ENCODE measurements at places on chromosomes 2 and 18.

GRCh38 chr18:79741362-79741700, 56.4 kb upstream of the KCNG2 start:
- no peak for DNase-seq

- no peak for DNase-seq
Observed at GRCh38 chr2:160574468-160575140, 81.0 kb upstream of the RBMS1 start.

DNA sequence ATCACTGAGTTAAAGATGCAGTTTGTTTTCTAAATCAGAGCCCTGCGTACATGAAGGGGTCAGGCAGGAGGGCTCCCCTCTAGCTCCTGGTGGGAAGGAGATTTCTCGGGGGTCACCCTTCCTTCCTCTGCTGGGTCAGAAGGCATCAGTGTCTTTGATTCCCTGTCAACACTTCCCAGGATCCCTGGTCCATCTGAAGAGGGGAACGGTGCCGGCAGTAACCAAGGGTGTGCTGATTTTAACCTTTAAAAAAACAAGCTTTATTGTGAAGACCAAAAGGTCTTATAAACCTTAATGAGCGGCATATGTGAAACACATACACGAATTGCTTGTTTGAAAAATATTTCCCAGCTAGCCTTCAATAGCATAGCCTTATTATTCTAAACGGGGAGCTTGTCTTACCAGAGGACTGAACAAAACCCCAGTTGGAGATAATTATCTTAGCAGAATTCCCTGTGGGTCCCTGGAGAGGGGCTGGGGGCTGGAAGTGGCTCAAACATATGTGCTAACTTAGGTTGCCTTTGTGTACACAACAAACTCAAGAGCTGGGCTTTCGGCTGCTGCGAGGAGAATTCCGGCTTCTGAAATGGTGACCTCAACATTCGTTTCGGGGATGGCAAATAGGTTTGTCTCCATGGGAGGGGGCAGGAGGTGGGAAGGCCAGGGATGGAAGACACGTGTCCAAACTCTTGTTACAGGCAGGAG, 114.9 kb upstream of the MYCN start:
- DNase-seq: no peak

DNA sequence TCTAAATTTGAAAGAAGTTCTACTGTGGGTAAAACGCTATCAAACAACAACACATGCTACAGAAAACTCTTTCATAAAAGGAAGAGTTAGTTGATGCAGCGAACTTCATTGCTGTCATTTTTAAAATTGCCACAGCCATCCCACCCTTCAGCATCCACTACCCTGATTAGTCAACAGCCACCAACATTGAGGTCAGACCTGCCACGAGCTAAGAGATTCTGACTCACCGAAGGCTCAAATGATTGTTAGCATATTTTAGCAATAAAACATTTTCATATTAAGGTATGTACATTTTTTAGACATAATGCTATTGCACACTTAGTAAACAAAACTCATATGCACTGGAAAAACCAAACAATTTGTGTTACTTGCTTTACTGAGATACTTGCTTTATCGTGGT, 347.1 kb downstream of the CLIP4 start:
- DNase-seq: no peak

DNA sequence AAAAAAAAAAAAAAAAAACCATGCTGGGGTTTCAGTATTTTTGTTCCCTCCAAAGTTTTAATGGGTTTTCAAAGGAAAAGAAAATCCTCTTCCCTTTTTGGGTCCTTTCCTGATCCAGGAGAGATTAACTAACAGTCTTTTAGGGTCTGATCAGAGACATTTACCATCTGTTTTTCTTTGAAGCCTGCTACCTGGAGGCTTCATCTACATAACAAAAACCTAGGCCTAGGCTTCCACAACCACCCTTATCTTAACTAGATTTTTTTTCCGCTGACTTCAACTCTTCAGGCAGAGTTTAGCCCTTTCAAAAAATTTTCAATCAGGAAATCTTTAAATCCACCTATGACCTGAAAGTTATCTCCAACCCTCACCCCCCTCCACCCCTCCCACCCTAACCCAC, 154.7 kb downstream of the MBD2 start:
- DNase-seq: no peak

DNA sequence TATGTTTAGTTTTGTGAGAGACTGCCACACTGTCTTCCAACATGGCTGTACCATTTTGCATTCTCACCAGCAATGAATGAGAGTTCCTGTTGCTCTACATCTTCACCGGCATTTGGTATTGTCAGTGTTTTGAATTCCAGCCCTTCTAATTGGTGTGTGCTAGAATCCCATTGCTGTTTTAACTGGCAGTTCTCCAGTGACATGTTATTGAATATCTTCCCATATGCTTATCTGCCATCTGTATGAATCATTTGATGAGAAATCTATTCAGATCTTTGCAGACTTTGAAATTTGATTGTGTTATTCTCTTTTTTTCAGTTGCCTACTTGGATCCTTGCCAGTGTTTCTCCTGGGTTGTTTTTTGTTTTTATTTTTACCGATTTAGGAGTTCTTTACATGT, 99.0 kb downstream of the SNTG2 start:
- no peak for DNase-seq

GRCh38 chr2:144950899-144951560, 431.1 kb upstream of the ZEB2 start:
- no peak for DNase-seq

GRCh38 chr2:196927376-196928225, 1.1 kb upstream of the PGAP1 start:
- DNase-seq: peak; percentile 35

- DNase-seq: no peak
Observed at GRCh38 chr2:37489041-37489456, 144.6 kb downstream of the QPCT start.

DNA sequence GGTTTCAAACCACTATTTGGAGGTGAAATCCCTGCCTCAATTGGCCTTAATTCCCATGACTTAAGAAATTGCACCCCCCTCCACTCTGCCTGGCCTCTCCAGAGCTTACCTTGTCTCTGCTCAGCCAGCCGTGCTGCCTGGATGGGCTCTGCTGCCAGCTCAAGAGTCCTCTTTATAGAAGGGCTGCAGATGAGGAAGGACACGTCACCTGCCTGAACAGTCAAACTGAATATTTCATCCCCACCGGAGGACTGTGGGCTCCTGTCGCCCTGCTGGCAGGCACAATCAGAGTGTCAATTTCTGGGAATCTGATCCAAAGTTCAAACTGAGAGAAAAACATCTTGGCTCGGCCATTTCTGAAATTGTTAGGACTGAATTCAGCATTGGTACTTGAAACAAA, at the start of gene OTOS:
TSS of gene OTOS (minus strand) at position 148 of the 400 bp plus-strand sequence. CDS start 332 bp downstream, outside the sequence.
- DNase-seq: no peak

DNA sequence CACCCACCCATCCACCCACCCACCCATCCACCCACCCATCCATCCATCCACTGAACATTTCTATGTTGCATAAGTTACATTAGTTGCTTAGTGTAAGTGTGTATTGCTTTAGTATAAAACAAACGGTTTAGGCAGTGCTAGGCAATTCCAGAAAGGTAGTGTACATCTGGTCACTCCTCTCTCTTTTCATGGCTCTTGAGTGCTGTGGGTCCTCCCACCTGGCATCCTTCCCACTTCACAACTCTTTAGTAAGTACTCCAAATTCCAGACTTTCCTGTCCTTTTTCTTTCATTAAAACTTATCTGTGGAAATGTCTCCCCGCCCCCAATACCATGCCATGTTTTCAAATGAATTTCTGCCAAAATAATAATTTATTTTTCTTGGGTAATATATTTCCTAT, 122.5 kb downstream of the PLEKHM3 start:
- DNase-seq: no peak

- DNase-seq: no peak
Observed at GRCh38 chr2:143776526-143777297, 647.5 kb downstream of the ARHGAP15 start.

DNA sequence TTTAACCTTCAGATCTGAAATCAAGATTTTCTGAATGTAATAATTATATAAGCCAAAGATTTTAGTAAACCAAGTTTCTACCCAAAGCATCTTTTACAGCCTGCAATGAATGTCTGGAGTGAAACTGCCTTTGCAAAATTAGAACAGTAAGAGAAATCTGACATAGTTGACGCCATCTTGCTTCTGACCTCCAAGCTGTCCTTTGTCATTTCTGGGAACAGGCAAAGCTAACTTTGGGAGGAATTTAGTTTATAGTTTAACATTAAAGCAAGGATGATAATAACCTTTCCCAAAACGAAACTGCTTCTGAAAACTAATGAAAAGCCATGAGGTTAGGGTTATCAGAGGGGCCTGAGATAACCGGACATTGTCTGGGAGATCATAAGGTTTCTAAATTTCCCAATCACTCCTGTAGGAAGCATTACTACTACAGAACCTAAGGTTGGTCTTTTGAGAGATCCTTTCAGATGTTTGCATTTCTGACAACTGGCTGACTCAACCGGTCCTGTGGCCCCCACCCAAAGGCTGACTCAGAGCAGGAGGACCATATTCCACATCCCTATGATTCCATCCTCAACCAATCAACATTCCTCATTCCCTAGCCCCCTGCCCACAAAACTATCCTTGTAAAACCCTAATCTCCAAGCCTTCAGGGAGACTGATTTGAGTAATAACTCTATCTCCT, 124.5 kb downstream of the TMEM131 start:
- no peak for DNase-seq

GRCh38 chr2:172299741-172300140, 127.6 kb upstream of the ITGA6 start:
- DNase-seq: no peak

GRCh38 chr18:55588870-55589595, 1.0 kb upstream of the TCF4 start:
- no peak for DNase-seq

DNA sequence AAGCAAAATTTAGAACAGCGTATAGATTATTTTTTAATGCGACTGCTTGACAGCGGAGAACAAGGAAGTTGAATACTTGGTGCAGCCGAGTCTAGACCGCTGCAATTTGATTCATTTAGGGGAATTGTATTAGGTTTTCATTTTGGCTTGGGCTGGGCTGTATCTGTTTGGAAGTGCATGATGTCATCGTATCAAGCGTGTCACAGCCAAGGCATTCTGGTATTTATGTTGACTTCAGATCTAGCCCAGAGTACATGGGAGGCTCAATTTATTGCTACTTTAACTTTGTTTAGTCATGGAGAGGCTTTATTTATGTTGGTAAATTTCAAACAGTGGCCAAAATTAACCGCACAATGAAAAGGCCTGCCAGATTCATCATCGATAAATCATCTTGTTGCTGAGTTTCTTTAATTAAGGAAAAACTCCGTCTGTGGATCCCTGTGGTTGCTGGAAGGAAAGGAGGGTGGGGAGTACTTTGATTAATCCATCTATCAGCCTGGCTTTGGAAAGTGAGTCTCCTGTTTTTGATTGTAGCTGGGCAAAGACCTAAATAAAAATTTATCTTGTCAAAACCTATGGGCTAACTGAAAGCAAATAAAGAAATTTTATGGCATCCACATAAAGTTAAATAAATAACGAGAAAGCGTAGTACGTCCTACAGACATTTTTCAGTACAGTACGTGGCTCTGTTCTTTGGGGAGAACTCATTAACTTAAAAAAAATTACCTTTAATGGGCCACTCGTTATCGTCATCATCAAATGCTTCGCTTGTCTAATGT, 230.4 kb upstream of the SPRED2 start:
- DNase-seq: no peak

DNA sequence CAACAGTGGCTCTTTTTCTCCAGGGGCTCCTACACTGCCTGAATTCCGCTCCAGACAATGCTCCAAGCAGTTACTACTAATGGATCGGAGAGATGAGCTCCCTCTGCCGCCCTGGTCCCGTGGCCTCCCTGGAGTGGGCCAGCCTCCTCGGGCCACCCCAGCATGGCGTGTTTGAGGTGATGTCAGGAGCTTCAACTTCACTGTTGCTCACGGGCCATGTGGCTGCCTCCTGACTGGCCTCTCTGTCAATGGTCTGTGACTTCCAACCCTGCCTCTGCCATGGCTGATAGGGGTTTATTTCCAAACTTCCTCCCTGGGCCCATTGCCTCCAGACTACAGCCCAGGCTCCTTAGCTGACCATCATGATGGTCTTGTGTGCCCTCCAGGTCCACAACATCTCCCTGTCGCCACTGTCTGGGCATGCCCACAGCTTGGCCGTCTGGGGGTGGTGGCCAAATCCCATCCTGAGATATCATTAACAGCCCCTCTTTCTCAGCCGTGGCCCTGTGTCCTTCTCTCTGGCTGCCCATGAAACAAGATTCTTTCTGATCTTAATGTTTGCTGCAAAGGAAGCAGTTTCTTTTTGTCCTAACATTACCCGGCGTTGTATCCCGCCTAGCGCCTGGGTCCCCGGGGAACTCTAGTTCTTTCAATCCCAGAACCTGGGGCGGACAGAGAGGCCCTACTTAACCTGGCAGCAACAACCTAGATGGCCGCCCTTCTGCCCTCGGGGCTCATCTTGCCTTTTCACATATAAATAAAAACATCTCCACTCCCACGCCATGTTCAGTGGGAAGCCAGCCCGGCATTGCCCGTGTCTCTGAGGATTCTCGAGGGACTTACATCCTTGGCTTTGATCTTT, 38.1 kb downstream of the ATOH8 start:
- no peak for DNase-seq

GRCh38 chr2:207833251-207833751, 63.6 kb upstream of the FZD5 start:
- no peak for DNase-seq

GRCh38 chr2:105904938-105905337, 160.2 kb downstream of the NCK2 start:
- DNase-seq: no peak

DNA sequence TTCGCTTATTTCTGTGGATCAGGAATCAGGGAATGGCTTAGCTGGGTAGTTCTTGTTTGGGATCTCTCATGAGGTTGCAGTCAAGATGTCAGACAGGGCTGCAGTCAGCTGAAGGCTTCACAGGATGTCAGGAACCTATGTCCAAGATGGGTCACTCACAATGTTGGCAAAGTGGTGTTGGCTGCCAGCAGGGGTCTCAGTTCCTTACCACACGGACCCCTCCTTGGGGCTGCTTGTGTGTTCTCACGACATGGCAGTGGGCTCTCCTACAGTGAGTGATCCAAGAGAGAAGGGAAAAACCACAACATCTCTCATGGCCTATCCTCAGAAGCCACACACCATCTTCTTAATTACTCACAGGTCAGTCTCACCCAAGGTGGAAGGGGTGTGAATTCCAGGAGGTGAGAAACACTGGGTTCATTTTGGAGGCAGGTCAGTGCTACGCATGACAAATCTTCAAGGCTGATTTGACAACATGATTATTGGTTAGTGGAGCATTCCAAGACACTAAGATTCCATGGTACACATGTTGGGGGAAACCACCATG, 1.3 kb upstream of the ANTXR1 start:
- DNase-seq: no peak

DNA sequence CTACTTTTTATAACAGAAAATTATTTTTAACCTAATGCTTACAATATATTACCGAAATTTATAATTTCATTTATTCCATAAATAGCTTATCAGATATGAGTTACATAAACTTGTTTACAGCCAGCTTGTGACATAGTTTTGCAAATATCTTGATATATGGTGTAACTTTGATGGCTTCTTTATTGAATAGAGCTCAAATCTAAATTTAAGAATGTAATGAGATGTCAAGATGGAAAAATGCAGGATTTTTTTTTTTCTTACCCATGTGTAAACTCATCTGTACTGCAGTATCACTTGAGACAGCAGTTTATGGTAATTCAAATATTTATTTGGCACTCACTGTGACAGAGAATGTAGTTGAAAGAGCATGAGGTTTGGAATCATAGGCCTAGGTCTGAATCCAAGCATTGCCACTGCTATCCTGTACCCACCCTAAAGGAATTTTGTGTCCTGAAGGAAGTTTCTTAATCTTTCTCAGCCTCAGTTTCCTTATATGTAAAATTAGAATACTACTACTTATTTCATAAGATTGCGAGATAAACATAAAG, 3.8 kb downstream of the CREB1 start:
- no peak for DNase-seq

- DNase-seq: no peak
Observed at GRCh38 chr18:34640276-34640675, 69.8 kb upstream of the DTNA start.
